ENCODE measurements at places on chromosomes 11 and 22.

- no peak for DNase-seq
These were observed 82.6 kb downstream of the CEP164 start for GRCh38 chr11:117410238-117410637.

DNA sequence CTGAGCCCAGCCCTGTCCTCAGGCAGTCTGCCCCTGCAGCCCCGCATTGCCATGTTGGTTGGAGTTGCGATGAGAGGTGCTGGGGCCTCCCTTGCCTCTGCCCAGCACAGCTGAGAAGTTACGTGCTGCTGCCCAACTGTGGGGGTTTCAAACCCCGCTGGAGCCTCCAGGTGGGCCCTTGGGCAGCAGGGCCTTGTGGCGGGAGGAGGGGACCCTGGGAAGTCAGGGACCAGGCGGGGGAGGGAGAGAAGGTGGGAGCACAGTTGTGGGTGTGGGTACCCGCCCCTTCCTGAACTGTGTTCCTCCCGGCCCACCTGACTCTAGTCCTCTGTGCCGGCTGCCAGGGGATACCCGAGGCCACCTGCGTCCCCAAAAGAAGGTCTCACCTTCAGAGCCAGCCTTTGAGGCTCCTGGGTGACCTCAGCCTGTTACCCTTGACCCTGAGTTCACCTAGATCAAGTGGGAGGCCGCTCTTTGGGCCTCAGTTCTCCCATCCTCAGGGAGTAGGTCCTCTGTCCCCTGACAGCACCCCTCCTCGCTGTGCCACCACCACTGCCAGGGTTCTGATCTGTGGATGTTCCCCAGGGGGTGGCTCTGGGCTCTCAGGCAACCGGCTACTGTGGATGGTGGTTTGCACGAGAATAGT, 7.7 kb upstream of the CCDC188 start:
- DNase-seq, result no peak

DNA sequence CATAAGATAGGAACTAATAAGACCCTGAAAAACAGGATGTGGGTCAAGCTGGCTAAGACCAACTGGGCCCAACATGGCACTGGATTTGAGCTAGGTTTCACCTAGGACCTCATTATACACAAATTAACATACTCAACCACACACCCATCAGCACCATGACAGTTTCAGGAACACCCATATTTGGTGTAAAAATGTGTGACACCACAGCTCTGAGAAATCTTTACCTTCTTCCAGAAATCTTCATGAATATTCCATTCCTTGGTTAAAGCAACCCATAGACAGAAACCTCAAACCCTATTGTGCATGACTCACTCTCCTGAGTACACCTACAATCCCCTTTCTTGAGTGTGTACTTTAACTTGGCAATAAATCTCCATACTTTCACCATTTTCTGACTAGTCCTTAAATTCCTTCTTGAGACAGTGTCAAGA, 378.8 kb downstream of the DYNC2H1 start:
- DNase-seq, result no peak

DNA sequence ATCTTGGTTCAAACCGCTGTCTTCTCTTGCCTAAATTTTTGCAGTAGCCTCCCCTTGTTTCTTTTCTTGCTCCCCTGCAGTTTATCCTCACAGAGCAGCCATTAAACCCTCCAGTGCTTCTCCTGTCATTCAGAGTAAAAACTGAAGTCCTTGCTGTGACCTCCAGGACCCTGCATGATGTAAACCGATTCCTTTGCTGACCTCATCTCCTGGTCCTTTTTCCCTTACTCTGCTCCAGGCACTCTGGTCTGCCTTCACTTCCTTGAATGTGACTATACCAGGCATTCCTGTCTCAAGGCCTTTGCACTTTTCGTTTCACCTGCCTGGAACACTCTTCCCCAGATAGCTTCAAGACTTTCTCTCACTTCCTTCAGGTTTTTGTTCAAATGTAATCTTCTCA, 152.0 kb downstream of the WNT11 start:
- no peak for DNase-seq

GRCh38 chr11:125069796-125070195, 6.7 kb downstream of the SLC37A2 start:
- DNase-seq, result no peak

GRCh38 chr22:33271390-33272161, 213.4 kb upstream of the SYN3 start:
- no peak for DNase-seq

DNA sequence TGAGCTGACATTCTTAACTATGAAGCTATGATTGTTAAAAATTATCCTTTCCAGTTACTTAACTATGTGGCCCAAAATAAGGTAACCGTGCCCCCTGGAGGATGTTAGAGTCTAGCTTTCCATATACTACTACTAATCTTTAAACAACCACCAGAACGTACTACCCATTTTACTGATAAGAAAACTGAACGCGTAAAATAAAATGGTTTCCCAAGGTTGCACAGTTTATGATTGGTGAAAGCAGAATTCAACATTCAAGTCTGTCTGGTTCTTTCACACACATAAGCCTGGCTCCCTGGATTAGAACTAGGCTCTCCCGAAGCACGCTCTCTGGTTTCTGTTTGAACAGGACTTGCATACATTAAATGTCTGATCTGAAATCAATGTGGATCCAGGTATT, 437.8 kb upstream of the CCDC90B start:
- DNase-seq, result no peak

- DNase-seq, result no peak
These were observed 51.1 kb upstream of the JAM3 start for GRCh38 chr11:134017511-134018430.

DNA sequence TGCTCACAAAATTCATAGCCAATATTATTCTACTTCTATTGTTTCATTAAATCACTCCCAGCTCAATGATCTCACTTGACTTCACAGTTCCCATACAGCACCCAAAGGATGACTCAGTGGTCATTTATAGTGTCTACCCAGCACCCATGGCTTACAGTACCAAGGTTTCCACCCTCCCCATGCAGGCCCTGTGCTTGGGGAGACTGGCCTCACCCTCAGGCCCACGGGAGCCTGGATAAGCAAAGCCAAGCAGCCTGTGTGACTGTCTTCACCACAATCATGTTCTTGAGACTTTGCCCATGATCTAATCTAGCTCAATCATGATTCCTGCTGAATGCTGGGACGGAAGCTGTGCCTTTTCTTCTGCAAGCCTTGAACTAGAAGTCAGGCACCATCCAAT, 97.6 kb downstream of the SLC36A4 start:
- no peak for DNase-seq

GRCh38 chr11:24754406-24754805, 257.6 kb downstream of the LUZP2 start:
- no peak for DNase-seq

DNA sequence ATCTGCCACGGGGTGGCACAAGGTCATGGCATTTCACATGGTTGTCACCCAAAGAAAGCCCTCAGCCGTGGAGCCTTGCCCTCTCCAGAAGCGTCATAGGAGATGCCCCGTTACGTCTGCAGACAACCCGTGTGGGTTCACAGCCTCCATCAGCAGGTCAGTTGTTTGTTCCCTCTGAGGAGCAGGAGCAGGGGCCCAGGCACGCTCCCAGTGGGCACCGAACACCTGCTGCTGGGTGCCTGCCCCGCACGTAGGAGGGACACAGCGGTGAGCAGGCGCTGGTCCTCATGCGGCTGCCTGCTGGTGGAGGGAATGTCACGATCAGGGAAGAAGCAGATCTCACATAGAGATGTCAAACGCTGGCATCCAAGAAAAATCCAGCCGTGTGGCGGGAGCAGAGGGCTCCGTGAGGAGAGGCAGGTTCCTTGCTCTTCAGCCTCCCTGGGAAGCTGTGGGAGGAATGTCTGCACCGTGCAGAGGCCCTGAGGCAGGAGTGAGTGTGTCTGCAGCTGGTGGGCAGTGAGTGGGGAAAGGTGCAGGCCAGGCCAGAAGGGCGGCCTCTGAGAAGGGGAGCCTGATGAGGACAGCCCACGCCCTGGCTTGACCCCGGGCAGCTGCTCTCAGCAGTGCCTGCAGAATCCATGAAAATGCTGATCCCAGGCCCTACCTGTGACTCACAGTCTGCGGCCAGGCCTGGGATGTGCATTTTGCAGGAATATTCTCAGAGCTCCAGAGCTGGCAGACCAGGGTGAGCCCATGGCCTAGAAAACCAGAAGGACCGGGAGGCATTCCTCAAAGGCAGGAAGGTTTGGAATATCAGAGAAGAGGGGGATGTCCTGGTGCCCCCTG, 36.4 kb upstream of the TH start:
- DNase-seq, result no peak

- peak; percentile 70 for DNase-seq
These were observed 11.0 kb upstream of the MS4A6A start for GRCh38 chr11:60193687-60194433.

DNA sequence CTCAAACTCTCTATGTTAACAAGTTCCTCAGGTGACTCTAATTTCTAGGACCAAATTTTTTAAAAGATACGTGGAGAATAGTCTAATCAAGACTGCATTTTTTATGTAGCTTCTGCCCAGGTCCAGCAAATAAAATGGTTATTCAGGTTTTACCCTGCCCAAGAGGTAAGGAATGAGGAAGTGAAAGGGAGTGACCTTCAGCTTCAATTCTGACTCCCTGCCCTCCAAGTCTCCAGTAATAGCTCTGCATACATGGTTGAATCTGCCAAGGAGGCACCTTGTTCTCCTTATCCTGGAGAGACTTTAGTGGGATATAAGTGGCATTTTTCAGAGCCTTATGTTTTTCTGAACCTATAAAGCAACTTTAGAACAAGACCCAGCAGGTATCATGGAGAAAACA, 15.5 kb downstream of the MUC15 start:
- no peak for DNase-seq

GRCh38 chr11:76659672-76660532, 10.6 kb downstream of the LRRC32 start:
- DNase-seq, result no peak

DNA sequence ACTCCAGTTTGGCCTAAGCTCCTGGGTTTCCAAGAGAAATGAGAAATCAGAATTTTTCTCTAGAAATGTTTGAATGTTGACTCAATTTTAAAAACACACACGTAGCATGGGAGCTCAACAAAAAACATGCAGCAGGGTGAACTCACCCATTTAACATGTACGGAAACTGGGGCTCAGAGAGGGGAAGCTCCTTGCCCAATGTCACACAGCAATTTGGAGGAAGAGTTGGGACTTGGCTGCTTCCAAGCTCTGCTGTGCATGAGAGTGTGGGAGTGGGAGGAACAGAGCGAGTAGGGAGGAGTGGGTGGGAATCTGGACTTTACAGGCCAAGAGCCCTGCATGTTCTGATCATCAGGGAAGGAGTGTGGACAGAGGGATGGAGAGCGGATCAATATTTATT, 5.9 kb downstream of the TPST2 start:
- no peak for DNase-seq

DNA sequence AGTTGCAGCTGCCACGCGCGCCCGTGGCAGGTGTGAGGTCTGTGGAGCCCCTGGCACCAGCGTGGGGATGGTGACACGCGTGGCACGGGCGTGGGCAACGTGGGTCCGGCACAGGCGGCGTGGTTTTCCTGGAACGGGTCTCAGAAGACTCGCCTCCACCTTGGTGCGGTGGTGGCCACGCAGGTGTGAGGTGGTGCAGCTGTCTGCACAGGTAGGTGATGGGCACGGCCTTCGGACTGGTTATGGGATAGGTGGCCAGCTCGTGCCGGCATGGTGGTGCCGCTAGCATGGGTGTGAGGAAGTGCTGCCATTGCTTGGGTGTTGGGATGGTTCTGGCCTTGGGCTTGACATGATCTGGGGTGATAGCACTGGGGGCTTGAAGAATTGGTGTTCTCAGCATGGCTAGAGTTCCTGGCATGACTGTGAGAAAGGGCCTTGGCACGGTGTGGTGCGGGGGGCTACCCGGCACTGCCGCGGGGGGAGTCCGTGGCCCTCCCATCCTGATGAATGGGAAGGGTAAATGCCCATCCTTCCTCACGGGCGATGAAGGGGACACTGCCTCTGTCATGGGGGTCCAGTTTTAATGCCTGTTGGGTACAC, 531 bp downstream of the DAGLA start:
- DNase-seq, result no peak

- no peak for DNase-seq
These were observed 77.7 kb downstream of the GAB2 start for GRCh38 chr11:78339945-78340344.

GRCh38 chr11:64240435-64241240, at the start of gene FKBP2:
TSS of gene FKBP2 (plus strand) at chr11:64241095. CDS start at chr11:64242388, 1,293 bp downstream.
- peak; percentile 96 for DNase-seq

GRCh38 chr11:45216901-45217300, 69.2 kb downstream of the SYT13 start:
- no peak for DNase-seq

GRCh38 chr22:42946546-42947198, 68.3 kb downstream of the PACSIN2 start:
- DNase-seq, result no peak

DNA sequence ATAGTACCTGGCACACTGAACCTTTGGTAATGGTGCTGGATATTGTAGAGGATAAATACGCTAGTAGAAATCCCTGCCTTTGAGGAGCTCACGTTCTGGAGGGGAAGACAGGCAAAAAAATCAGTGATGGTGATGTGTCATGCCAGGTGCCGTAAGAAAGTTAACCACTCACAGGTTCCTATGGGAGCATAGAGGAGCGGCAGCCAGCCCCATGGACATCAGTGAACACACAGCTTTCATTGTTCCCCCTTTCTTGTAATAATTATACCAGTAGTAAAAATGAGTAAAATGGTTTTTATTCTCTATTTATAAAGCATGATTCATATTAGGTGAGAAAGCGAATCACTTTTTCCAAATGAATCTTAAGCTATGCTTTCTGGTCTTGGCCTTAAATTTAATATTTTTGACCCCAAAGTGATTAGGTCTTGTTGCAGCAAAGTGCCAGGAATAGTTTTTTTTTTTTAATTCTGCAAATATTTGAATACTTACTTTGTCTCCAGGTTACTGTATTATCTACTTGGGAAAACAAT, 57.9 kb downstream of the UVRAG start:
- no peak for DNase-seq

DNA sequence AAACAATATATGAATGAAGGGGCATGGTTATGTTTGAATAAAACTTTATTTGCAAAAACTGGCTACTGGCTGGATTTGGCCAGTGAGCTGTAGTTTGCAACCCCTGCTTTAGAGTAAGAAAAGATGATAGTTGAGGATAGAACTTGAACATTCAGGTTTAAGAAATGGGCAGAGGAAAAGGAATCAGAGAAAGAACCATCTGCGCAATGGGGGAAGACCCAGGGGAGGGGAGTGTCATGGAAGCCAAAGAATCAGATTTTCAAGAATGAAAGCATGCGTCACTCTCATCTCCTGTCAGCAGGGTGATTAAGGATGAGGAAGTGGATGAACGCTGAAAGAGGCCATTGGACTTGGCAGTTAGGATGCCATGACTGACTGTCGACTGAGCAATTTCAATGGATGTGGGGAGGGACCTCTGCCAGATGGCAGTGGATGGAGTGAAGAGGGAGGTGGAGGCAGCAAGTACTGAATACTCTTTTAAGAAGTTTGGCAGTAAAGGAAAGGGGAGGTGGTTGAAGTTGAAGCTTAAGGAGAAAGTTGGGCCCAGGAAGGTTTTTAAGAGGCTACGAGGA, 21.2 kb downstream of the FAT3 start:
- no peak for DNase-seq

GRCh38 chr22:47009304-47010101, 247.1 kb downstream of the TBC1D22A start:
- DNase-seq, result no peak

Measured in stimulated activated CD4-positive, alpha-beta T cell treated with anti-CD3 and anti-CD28 coated beads, Interleukin-12 subunit alpha, Interleukin-12 subunit beta, amount 100 ng/mL, for 24 hours (primary cell).